H1 (cell line): ENCODE measurements at places on chromosomes 13 and 19.

GRCh38 chr13:60454425-60454824, 57.4 kb downstream of the TDRD3 start:
- no peak for DNase-seq

DNA sequence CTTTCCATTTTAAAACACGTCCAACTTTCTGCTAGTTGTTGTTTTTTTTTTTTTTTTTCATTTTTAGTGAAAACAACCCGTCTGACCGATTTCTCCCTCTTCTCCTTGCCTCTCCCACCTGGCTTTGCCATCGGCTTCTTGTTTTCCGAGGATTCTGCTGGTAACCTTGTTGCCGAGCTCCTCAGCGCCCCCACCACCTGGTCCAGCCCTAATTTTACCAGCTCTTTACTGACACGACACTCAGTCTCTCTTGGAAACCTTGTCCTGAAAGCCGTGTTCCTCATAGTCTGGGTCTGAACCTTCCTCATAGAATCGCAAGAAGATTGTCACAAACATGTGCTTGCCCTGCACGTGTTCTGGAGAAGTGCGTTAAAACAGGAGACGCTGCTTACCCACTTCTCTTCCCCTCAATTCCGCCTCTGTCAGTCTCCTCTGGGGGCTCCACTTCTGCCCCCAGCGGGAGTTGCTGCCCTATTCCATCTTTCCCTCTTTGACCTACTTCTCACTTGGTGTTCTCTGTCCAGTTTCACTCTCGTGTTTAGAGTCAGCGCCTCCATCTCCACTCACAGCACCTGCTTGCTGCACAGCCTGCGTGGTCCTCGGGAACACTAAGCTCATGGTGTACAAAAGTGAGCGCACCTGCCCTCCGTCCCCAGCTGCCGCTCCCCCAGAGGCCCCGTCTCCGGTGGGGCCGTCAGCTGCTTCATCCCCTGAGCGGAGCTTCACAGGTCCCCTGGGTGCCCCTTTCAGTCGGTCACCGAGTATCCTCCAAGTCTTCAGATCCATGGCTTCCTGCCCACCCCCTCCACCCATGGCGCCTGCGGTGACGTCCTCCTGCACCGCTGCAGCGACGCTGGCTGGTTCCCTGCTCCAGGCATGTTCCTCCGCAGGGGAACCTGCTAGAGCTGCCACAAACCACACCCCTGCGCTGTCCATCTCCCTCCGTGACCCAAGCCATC, 65.1 kb downstream of the TM9SF2 start:
- no peak for DNase-seq

- DNase-seq, result no peak
These were observed 38.1 kb downstream of the ZFP14 start for GRCh38 chr19:36340786-36341372.

GRCh38 chr13:93655154-93655553, 428.5 kb downstream of the GPC6 start:
- DNase-seq, result no peak

DNA sequence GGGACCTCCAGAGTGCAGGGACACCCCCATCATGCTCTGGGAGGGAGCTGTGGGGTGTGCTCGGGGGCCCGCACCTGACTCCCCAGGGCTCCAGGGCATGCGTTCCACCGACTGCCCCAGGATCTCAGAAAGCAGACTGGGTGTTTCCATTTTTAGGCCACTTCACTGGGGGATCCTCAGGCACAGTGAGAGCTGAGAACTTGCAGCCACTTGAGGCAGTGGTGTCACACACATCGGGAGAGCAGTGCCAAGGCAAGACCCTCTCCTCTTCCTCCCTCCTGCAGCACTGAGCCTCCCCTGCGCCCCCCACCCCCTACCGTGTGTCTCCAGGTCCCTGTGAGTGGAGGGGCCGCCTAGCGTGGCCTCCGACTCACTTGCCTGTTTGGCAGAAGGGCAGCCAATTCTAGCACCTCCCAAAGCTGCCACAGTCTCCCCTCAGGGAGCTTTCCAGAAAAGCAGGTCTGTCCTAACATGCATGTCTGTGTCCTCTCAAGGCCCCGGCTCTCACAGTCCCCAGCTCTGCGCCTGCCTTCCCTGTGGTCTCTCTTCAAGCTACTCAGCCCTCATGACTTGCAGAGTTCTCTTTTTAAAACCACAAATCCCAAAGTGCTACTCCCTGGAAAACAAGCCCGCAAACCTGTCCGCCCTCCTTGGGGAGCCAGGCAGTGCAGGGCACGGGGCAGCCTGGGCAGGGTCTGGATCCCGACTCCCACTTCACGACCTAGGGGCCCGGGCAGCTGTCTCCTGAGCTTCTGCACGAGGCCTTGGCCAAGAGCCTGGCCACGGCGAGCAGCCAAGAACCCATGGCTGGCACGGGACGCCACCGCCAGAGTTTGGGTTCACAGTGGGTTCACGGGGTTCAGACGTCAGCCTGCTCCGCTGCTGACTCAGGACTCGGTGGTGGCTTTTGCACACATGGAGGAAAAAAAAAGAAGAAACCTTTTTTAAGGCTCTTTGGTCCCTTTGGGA, 94.1 kb downstream of the STK24 start:
- no peak for DNase-seq

GRCh38 chr19:3178377-3178972, at the start of gene S1PR4:
TSS of gene S1PR4 (plus strand) at chr19:3178769. CDS start at chr19:3178793, 24 bp downstream.
- no peak for DNase-seq

GRCh38 chr13:40595693-40596092, 70.7 kb downstream of the FOXO1 start:
- no peak for DNase-seq

GRCh38 chr19:11295180-11295579, 780 bp upstream of the TSPAN16 start:
- no peak for DNase-seq
